Stimulated activated CD8-positive, alpha-beta memory T cell treated with anti-CD3 and anti-CD28 coated beads, Interleukin-15, amount 100 ng/mL, for 4 hours (primary cell): ENCODE measurements at places on chromosomes 4 and X.

- DNase-seq = no peak
Observed at GRCh38 chrX:13487731-13488505, 81.5 kb upstream of the EGFL6 start.

GRCh38 chrX:120310861-120311726, at the start of gene TMEM255A:
Gene TMEM255A, minus strand, starts transcription at chrX:120311461. Its CDS starts 152 bp downstream, at chrX:120311309.
- DNase-seq = no peak

- no peak for DNase-seq
Observed at GRCh38 chr4:94744850-94745249, 12.9 kb upstream of the BMPR1B start.

GRCh38 chr4:67899096-67899495, 15.3 kb upstream of the TMPRSS11D start:
- no peak for DNase-seq

- DNase-seq = no peak
Observed at GRCh38 chr4:71814433-71814832, 30.6 kb upstream of the GC start.

DNA sequence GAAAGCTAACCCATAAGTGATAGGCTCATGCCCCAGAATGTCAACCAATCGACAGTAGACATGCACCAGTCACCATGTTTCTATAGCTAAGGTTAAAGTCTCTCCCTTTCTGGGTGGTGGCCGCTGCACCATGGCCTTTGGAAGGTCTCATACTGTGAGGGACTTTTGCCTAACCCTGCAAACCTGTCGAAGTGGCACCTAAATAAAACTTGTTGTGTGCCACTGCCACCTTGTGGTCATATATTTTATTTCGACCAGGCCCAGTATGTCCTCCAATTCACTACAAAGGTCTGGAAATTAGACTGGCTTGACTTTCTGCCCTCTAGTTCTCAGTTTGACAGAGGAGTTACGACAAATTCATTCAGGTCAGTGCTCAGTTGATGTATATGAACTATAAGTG, 163.1 kb downstream of the SMARCA1 start:
- no peak for DNase-seq

DNA sequence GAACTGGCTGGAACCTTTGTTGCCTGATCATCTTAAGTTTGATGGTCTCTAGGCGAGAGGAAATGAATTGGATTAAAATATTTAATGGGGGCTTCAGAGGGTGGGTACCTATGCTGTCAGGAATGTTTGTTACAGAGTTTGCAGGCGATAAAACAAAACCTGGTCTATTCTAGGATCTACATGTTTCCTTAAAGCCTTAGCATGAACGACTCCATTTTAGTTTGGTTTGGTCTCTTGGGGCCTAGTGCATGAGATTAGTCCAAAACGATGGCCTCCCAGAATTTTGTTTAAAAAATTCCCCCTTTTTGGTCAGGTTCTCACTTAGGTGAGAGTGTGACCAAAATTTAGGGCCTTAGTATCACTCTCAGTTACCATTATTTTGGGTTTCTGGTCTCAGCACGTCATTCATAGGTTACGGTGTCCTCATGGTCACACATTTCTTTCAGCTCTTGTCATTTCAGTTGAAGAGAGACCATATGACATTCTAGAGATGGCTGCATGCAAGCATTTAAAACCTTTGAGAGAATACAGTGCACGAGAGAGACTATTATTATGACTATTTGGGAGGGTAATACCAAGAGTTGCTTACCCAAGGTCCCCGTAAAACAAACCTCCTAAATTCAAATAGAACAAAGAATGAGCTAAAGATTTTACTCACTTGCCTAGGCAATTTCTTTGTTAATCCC, 13.8 kb downstream of the MOB1B start:
- DNase-seq = no peak

- DNase-seq = no peak
Observed at GRCh38 chrX:52598886-52599285, 55.8 kb downstream of the SSX7 start.

- DNase-seq = no peak
Observed at GRCh38 chrX:86930419-86930818, 587.2 kb upstream of the KLHL4 start.

GRCh38 chr4:183097231-183098018, 1.6 kb upstream of the WWC2 start:
- DNase-seq = no peak

DNA sequence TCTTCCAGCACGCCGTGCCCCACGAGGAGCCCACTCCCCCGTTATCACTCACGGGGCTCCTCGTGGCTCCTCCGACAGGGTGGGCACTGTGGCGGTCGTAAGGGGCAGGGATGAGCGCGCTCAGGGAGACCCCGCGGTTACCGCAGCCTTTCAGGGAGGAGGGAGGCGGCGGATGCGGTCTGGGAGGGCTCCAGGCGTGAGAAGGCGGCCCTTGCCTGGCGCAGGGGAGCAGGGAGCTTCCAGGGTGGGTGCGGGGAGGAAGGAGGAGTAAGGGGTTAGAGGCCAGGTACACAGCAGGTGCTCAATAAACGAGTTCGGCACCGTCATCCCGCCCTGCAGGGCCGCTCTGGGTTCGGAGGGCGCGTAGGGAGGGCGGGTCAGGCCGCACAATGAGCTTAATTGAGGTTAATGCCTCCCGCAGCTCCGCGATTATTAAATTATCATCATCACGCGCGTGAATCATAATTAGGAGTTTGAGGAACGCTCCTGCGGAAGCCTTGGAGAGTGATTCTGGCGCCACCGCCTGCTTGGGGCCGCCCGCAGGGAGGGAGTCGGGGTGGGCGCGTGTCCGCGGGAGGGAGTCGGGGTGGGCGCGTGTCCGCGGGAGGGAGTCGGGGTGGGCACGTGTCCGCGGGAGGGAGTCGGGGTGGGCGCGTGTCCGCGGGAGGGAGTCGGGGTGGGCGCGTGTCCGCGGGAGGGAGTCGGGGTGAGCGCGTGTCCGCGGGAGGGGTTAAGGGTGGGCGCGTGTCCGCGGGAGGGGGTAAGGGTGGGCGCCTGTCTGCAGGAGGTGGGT, 7.6 kb upstream of the NKX1-1 start:
- DNase-seq = no peak

DNA sequence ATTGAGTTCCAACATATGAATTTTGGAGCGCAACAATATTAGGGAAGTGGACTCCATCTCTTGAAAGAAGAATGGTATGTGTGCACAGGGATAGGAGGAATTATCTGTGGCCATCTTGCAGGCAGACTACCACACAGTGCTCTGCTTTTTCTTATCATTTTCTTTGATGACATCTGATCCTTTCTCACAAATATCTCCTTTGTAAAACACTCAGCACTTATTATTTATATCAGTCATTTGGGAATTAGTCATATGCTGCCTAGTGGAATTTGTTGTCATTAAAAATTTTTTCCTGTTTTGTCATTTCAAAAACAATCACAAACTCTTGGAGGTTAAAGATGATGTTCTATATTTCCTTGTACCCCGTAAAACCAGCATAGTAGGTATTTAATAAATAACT, 444.3 kb upstream of the ATOH1 start:
- DNase-seq = no peak

- DNase-seq = no peak
Observed at GRCh38 chr4:27176400-27176799, 315.8 kb downstream of the STIM2 start.

- DNase-seq = no peak
Observed at GRCh38 chr4:80134936-80135701, 62.1 kb upstream of the ANTXR2 start.

GRCh38 chrX:15676886-15677285, 12.3 kb upstream of the CLTRN start:
- no peak for DNase-seq

DNA sequence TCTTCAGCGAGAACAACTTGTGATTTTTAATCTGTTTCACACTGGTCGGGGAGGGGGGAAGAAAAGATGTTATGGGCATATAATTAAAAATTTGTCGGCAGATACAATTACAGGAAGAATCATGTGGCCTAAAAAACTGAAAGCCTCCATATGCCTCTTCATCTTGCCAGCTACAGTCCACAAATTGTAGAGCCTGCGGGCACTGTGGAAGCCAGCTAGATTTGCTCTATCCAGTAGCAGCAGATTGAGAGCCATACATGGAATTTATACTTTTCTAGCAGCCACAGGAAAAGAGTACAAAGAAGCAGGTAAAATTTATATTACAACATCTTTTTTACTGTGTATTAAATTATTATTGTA, 147.3 kb downstream of the TBL1X start:
- no peak for DNase-seq

- DNase-seq = no peak
Observed at GRCh38 chrX:23503835-23504539, 163.3 kb upstream of the PRDX4 start.

DNA sequence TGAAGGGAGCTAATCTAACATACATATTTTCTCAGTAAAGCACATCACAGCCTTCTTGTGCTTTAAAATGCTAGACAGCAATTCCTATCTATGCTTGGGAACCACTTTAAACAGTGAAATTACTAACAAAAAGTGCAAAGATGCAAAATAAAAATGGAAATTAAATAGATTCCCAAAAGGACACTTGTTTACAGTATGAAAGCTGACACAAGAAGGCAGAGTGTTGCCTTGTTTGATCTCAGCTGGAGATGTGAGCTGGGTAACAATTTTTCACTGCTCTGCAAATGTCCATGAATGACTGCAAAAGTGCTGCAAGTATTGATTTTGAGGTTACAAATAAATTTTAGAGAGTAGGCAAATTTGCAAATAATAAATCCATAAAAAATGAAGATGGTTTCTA, 22.3 kb downstream of the GRIA2 start:
- no peak for DNase-seq

GRCh38 chr4:73308286-73308685, 49.7 kb upstream of the ANKRD17 start:
- no peak for DNase-seq

DNA sequence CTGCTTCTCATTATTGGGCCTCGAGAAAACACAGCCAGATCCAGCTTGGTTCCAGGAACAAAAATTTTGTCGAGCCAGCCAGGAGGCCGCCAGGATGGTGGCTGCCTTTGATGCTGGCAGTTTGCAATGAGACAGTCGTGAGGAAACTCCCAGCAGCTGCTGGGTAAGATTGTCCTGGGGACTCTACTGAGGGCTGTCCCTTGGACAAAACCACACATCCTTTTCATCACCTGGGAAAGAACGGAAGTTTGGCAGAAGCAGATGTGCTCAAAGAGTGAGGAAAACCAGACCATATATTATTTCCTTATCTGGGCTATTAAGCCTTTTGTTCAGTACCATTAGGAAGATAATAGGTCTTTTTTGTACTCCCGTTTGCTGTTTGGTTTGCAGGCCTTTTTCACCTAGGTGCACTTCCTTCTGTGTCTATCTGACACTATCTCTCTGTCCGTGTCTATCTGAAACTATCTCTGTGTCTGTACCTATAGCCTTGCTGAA, 13.4 kb upstream of the PAPSS1 start:
- no peak for DNase-seq

DNA sequence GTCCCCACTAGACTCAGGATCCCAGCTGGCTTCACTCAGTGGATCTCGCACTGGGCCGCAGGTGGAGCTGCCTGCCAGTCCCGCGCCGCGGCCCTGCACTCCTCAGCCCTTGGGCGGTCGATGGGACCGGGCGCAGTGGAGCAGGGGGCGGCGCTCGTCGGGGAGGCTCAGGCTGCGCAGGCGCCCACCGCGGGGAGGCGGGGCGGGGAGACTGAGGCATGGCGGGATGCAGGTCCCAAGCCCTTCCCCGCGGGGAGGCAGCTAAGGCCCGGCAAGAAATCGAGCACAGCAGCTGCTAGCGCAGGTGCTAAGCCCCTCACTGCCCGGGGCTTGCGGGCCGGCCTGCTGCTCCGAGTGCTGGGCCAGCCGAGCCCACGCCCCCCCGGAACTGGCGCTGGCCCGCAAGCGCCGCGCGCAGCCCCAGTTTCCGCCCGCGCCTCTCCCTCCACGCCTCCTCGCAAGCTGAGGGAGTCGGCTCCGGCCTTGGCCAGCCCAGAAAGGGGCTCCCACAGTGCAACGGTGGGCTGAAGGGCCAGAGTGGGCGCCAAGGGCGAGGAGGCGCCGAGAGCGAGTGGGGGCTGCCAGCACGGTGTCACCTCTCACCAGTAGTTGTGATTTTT, 1038.0 kb downstream of the PCDH19 start:
- DNase-seq = no peak

GRCh38 chr4:142016031-142016430, 379.6 kb downstream of the IL15 start:
- no peak for DNase-seq

DNA sequence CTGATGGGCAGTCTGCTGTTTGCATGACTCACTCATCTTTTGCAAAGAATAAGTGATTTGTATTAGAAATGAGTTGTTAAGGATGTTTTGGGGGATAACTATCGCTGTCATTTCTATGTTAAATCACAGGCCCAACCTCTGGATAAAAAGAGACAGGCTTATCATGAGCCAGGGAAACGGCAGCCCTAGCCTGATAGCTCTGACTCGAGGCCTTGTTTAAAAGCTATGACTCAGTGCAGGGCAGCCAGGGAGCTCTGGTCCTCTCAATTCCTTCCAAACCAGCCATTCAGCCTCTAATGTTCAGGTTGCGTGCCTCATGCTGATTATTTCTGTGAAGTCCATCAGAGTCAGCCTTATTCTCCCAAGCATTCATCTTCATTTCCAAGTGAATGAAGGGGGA, 305.9 kb upstream of the HAND2 start:
- no peak for DNase-seq

- DNase-seq = no peak
Observed at GRCh38 chr4:99991741-99992140, 41.7 kb upstream of the H2AZ1 start.

DNA sequence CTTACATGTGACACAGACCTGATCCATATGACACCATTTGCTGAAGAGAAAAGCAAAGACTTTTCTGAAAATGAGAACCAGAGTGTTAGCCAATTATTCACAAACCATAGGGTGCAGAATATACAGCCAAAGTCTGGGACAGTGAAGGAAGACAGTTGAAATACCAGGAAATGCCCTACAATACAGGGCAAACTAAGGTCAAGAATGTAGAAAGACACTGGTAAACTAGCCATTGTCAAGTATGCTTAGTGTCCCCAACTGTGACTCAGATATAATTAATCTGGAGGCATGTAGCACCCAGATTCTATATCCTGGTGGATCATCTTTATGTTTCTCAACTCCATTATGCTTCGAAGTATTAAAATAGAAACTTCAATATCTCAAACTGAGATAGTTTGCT, 200.9 kb upstream of the FSTL5 start:
- DNase-seq = no peak

- no peak for DNase-seq
Observed at GRCh38 chr4:140331876-140332275, 41.6 kb upstream of the SCOC start.

DNA sequence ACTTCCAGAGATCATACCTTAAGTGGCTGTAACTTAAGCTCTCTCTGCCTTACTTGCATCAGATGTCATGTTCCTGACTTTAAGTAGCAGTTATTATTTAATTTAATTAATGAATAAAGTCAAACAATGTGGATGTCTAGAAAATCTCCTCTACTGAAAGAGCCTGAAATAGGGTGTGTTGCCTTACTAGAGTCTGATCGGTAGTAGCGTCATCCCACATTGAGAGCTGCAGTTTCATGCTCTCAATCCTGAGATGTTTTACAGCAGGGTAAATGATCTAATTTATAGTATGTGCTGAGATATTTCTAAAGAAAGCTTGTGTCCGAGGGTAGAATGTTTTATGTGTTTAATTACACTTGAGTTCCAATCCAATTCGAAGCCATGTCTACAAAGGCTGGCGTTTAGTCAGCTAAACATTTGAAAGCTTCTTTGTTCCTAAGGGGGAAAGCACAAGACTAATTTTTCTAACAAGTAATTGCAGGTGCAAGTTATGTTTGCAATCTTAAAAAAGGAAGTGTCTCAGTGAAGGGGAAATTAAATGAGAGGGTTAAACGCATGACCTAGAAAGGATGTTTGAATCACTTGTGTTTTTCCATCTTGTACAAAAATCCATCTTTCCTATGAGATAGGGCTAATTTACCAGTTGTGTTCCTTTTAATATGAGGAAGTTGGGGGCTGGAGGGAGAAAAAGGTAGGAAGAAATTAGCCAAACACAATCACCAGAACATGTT, 391.0 kb upstream of the MAGEB2 start:
- DNase-seq = no peak
